HS-5 (cell line): ENCODE measurements at places on chromosomes 7 and 10.

GRCh38 chr10:17954861-17955260 lies 3.1 kb downstream of the SLC39A12 start:
- no peak for DNase-seq

GRCh38 chr10:130954326-130954905 lies 357.1 kb downstream of the TCERG1L start:
- no peak for DNase-seq

- no peak for DNase-seq
Observed at GRCh38 chr7:32500922-32501341, 5.6 kb downstream of the AVL9 start.

DNA sequence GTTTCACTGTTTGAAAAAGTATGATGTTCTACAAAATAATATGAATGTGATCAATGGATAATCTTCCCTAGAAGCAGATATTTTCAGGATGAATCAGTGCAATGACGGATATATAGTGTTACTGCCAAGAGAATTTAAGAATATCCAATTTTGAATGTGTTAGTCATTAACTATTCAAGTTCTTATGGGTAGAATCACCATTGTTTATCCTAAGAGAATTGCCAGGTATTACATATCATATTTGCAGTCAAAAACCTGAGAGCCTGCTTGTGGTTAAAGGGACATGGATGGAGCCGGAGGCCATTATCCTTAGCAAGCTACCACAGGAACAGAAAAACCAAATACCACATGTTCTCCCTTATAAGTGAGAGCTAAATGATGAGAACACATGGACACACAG lies 26.9 kb downstream of the AHR start:
- DNase-seq = peak; percentile 84

DNA sequence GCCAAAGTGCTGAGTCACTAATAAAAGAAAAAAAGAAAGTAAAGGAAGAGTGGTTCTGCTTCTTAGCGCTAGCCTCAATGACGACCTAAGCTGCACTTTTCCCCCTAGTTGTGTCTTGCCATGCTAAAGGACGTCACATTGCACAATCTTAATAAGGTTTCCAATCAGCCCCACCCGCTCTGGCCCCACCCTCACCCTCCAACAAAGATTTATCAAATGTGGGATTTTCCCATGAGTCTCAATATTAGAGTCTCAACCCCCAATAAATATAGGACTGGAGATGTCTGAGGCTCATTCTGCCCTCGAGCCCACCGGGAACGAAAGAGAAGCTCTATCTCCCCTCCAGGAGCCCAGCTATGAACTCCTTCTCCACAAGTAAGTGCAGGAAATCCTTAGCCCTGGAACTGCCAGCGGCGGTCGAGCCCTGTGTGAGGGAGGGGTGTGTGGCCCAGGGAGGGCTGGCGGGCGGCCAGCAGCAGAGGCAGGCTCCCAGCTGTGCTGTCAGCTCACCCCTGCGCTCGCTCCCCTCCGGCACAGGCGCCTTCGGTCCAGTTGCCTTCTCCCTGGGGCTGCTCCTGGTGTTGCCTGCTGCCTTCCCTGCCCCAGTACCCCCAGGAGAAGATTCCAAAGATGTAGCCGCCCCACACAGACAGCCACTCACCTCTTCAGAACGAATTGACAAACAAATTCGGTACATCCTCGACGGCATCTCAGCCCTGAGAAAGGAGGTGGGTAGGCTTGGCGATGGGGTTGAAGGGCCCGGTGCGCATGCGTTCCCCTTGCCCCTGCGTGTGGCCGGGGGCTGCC lies at the start of gene IL6:
Gene IL6 (plus strand): TSS at position 294 of the 807 bp plus-strand sequence. CDS start 63 bp downstream, at position 357.
- peak; percentile 85 for DNase-seq

DNA sequence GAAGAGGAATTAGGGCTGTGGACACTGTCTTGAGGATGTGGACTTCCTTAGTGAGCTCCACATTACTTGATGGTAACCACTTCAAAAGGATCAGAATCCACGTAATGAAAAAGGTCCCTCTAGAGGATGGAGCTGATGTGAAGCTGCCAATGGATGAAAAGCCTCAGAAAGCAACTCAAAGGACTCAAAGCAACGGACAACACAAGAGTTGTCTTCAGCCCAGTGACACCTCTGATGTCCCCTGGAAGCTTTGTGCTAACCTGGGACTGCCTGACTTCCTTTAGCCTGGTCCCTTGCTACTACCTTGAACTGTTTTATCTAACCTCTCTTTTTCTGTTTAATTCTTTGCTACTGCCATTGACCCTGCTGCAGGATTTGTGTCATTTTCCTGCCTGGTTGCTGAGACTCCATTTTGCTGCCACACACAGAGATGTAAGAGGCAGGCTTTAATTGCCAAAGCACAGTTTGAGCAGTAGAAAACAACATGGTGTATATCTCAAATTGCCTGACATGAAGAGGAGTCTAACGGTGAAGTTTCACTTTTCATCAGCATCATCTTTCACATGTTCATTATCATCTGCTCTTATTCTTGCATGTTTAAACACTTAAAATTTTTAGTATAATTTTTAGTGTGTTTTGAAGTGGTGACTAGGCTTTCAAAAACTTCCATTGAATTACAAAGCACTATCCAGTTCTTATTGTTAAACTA lies 11.1 kb upstream of the SGCE start:
- no peak for DNase-seq

DNA sequence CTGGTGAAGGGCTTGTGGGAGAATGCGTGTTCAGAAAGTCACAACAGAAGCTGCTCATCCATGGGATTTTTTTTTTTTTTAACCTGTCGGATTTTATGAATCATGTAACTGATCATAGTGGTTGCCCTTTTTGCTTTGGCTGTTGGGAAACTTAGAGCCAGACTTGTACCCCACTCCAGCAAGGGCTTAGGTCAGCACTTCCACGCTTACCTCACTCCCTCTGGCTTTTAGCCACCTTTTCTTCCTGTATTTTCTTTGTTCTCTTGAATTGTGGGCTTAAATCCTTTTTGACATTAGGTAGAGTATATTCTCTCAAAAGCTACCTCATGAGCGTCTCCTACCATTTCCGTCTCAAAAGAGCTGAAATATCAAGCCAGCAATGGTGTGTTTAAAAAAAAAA lies 113.6 kb upstream of the BTBD16 start:
- no peak for DNase-seq

DNA sequence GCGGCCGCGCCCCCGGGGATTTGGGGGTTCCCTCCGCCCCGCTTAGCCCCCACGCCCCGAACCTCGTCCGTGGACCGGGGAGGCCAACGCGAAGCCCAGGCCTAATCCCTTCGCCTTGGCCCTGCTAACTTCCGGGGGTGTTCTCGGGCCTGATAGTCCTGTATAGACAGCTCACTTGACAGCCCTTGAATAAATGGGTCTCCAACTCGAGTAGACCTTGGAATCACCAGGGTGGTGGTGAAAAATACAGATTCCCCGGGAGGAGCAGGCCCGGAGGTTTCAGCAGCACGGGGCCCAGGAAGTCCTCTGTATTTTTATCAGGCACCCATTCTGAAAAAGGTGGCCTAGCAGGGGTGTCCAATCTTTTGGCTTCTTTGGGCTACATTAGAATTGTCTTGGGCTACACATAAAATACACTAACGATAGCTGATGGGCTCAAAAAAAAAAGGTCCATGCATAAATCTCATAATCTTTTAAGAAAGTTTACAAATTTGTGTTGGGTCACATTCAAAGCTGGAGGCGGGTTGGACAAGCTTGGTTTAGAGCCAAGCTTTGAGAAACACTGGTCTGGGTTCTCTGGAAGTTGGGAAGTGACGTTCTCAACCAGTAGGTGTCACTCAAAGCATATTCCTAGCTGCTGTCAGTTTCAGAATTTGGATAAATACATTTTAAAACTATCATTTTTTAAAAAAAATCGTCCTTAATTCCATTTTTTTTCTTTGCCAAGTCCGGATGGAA lies 221.7 kb downstream of the PHTF2 start:
- DNase-seq = peak; percentile 44

DNA sequence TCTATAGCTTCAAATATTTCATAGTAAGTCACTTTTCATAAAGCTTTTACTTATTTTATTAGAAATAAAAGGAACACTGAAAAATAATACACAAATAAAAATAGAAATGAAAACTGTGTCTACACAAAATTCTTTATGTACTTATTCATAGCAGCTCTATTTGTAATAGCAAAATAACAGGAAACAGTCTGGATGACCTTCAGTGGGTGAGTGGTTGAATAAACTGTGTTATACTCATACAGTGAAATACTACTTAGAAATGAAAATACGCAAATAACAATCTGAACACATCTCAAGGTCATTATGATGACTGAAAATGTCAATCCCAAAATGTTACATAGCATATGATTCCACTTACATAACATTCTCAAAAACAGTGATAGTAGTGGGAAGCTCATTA lies 138.7 kb upstream of the PCLO start:
- peak; percentile 3 for DNase-seq

- no peak for DNase-seq
Observed at GRCh38 chr7:156160811-156161210, 348.5 kb upstream of the SHH start.

DNA sequence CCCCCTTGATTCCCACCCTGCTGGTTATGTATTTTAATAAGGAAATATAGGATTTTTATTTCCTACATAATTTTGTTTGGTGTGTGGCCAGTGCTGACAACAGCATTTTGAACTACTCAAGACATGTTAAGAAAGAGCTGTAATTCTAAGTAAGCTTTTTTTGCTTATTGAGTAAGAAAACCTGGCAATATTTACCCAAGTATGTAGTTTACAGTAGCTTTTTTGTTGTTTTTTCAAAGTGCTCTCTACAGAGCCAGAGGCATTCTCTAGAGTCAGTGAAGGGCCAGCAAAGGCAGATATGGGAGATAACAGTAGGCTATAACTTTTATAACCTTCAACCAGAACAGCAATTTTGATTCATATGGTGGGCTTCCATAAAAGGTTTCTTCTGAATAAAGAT lies 63.2 kb upstream of the TMEM168 start:
- no peak for DNase-seq

- no peak for DNase-seq
Observed at GRCh38 chr7:30472081-30472783, 6.4 kb downstream of the NOD1 start.

GRCh38 chr7:129889133-129889844 lies 63.5 kb downstream of the UBE2H start:
- DNase-seq = no peak
